ENCODE measurements at places on chromosomes 11 and 22. TPM values are rescaled to one million over a fixed set of nuclear protein-coding genes. Genes with fewer than 3 reads are reported as not detected.

- DNase-seq, result no peak
These were observed 32.5 kb downstream of the RTN3 start for GRCh38 chr11:63713766-63714165.

GRCh38 chr11:111387363-111387762 is 8.3 kb upstream of the POU2AF1 start:
- no peak for DNase-seq

The SEC14L6 gene
- 1.4 TPM for total RNA-seq

The SOX6 gene
- total RNA-seq, result 39.3 TPM

The SLC22A9 gene
- not detected for total RNA-seq
